ENCODE measurements at places on chromosomes 3 and 15. TPM values are rescaled to one million over a fixed set of nuclear protein-coding genes. Genes with fewer than 3 reads are reported as not detected.

GRCh38 chr3:34934660-34935059, 704.7 kb upstream of the ARPP21 start:
- no peak for DNase-seq

GRCh38 chr3:49902511-49903345, 945 bp downstream of the MST1R start:
- DNase-seq, result no peak

- DNase-seq, result no peak
These were observed 13.9 kb downstream of the AADAC start for GRCh38 chr3:151827816-151828215.

The TMEM212 gene
- polyA plus RNA-seq, result not detected

DNA sequence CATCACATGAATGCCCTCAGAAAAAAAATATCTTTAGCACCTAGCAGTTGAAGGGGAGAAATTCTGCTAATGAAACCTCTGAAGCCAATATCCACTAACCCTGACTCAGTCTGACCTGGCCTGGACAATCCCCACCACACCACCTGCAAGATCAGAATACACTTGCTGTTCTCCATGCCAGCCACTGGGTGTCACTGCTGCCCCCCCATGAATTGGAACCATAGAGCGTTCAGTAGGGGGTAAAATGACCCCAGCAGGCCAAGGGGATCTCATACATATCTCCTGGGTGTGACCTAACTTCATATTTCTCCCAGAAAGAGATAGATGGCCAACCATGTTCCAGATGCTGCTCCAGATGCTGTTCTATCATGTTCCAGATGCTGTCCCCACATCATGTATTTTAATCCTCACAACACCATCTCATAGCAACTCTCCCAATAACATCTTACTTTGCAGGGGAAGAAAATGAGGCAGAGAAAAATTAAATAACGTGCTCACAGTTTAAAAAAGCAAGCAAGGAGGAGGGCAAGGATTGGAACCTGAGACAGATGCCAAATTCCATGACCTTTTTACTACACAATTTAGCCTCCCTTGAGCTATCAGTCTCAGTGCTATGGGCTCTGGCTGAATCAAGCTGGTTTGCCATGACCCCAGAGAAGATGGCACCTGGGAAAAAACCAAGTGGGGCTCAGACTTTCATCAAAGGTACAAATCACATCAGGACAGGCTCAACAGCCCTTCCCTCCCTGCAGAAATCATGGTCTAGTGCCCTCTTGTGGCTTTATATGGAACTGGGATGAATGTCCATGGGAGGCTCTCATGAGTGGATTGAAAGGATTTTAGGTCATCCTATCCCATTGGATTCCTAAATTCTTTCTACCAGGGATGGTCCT, 12.4 kb downstream of the NTRK3 start:
- no peak for DNase-seq

DNA sequence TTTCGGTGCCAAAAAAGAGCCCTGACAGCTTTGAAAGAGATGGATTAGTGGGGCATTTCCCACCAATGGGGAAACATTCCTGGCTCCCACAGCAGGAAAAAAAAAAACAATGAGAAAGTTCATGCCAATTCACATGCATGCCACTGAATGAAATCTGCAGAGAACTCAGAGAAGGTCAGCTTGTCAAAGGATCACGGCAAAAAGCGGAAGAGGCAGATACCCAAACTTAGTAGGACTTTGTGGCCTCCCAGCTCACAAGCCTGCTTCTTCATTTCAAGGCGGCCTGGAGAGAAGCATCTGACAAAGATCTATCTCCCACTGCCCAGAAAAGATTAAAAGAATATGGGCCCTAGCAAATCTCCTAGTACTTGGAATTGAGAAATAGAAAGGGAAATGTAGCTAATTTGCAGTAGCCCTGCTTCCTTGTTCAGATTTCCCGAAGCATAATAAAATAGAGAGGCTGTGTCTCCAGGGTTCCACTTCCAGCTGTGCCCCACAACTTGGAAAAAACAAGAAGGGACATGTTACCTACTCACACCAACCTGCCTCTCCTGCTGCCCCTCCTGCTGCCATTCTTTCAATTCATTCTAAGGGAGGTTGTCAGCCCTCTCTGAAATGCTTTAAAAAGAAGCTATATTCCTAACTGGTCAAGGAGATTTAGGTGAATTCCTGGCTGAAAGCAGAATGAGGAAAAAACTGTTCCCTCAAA, 170.4 kb downstream of the FHIT start:
- DNase-seq, result no peak

DNA sequence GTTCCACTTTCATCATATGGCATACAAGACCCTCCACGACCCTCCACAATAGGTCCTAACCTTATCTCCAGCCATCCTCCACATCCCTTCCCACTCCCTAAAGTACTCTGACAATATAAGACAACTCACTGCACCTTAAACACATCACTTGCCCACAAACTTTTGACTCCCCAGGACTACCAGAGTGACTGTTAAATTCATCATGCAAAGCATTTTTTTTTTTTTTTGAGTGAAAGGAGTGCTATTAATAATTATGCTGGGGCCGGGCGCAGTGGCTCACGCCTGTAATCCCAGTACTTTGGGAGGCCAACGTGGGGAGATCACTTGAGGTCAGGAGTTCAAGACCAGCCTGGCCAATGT, 55.8 kb downstream of the OSBPL10 start:
- no peak for DNase-seq

DNA sequence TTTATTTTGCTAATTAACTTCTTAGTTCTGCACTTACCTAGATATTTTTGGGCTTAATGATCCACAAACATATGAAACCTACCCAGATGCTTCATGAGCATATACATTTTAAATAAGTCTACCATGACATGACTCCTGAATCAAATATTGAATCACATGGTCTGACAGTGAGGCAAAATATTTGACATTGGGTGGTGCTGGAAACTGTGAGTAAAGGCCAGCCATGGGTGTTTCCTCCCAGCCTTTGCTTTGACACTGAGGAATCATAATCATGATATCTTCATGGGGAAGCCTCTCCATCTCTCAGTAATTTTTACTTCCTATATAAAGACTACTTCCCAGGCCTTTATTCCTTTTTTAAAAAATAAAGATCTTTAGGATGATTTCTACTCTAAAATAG, 22.8 kb upstream of the SSR3 start:
- DNase-seq, result no peak

The SAMD7 gene
- not detected for polyA plus RNA-seq

The MCTP2 gene
- 21.2 TPM for polyA plus RNA-seq

GRCh38 chr15:53978253-53978906, at the start of gene UNC13C:
Gene UNC13C (plus strand): TSS chr15:53978441. CDS start chr15:54012904, 34,463 bp downstream.
- DNase-seq, result no peak

DNA sequence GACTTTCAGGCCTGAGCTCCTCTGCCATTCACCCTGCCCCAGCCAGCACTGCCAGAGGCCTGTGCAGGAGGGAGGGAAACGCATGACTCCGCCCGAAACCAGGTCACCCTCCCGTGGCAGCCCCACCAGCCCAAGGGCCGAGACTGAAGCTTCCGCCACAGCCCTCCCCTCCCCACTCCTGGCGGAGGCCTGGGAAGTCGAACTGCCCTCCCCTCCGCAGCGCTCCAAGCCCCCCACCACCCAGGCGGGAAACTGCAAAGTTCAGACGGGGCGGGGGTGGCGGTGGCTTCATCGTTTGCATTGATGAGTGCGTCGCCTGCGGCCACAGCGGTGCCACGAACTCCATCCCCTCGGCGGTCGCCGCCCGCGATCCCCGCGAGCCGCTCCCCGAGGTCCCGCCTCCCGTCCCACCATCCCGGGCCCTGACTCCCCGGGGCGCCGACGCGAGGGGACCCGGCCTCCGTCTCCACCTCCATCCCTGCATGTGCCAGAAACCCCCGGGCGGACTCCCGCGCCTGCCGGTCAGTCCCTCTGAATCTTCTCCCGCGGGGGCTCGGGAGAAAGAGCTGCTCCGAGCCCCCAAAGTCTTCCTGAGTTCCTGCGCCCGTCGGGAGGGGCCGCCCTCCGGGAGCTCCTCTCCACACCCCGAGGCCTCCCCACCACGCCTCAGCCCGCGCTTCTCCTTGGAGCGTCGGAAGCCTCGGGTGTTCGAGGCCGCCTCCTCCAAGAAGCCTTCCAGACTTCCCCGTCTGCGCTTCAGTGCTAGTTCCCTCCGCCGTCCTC, 698 bp downstream of the MELTF start:
- no peak for DNase-seq

The LRRC58 gene
- 17.4 TPM for polyA plus RNA-seq

GRCh38 chr3:101144105-101144504, 150.9 kb upstream of the ABI3BP start:
- DNase-seq, result no peak

GRCh38 chr15:88036154-88036839, 220.2 kb downstream of the NTRK3 start:
- DNase-seq, result no peak

DNA sequence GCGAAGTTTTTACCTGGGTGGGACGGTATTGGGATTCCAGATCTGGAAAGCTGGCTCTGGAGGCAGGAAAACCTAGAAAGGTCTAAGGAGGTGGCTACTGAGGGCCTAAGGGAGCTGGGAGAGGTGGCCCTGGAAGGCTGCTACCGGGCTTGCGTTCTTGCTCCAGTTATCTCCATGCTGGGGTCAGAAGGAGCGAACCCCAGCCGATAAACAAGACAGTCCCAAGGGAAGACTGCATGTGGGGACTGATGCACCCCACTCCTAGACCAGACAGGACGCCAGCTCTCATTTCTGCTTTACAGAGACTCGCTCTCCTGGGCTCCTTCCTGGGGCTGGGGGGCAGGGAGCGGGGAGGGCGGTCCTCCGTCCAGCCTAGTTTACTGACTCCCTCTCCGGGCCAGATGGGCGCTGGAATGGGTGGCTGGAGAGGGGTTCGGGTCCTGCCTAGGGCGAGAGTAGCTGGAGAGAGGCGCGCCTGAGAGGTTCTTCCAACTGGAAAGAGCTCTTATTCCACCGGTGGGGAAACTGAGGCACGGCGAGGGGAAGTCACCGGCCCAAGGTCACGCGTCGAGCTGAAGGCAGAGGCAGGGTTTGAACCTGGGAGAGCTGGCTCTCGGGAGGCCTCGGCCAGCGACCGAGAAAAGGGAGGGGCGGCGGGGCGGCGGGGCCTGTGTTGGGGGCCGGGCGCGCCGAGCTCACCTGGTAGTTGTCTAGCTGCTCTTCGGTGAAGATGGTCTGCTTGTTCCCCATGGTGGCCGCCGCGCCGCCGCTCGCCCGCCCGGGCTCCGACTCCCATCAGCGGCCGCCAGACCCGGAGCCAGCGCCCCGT, 565 bp downstream of the CIB2 start:
- DNase-seq, result no peak

The ANKDD1A gene
- polyA plus RNA-seq, result 0.96 TPM

GRCh38 chr3:119356646-119357045, 62.5 kb downstream of the ARHGAP31 start:
- DNase-seq, result no peak

DNA sequence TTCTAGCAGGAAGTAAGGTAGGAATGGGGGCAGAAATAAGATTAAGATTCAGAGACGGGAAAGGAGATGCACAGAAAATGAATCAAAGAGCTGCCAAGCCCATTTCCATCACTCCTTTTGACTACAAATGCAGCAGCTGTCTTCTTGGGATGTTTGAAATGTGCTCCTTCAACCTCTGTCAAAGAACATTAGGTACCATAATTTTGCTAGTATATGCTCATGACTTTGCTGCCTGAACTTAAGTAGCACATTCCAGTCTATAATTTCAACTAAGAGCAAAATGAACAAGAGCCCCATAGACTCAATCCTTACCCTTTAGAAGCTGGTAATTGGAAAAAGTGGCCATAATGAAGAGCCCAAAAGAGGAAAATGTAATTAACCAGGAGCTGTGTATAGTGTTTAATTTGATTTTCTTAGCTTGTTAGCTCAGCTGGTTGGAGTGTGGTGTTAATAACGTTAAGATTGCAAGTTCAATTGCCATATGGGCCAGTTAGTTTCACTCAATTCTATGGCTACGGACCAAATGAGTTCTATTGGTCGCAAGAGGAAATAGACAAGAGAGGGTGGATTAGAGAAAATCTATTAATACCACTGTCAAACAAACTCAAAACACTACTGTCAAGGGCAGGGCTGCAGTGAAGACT, 349.9 kb downstream of the ZBBX start:
- DNase-seq, result no peak
